ENCODE measurements at places on chromosomes 3 and 15.

DNA sequence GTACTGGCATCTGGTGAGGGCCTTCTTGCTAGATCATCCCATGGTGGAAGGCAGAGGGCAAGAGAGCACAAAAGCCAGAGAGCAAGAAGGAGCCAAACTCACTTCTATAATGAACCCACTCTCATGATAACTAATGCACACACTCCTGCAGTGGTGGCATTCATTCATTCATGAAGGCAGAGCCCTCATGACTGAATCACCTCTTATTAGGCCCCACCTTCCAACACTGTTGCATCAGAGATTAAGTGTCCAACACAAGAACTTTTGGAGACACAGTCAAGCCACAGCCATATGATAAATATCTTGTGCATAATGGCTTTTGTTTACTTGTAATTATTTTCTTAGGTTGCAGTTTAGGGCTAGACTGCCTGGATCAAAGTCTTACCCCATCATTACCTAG is 182.7 kb downstream of the TIGIT start:
- DNase-seq, result no peak

DNA sequence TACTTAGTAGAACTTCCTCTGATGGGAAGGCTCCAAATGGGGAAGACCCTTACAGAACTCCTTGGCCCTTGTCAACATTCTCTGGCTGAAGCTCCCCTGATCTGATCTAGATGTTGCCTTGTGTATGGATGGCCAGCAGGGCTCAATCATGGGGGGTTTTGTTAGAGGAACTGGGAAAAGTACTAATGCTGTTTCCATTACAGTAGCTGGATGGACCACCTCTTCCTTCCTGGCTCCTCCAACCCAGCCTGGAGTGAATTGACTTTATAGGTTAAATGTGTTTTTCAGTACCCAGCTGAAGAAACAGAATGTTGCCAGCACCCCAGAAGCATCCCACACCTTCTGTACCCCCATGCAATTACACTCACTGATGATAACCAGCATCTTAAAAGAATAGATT is 22.7 kb upstream of the CLEC3B start:
- no peak for DNase-seq

DNA sequence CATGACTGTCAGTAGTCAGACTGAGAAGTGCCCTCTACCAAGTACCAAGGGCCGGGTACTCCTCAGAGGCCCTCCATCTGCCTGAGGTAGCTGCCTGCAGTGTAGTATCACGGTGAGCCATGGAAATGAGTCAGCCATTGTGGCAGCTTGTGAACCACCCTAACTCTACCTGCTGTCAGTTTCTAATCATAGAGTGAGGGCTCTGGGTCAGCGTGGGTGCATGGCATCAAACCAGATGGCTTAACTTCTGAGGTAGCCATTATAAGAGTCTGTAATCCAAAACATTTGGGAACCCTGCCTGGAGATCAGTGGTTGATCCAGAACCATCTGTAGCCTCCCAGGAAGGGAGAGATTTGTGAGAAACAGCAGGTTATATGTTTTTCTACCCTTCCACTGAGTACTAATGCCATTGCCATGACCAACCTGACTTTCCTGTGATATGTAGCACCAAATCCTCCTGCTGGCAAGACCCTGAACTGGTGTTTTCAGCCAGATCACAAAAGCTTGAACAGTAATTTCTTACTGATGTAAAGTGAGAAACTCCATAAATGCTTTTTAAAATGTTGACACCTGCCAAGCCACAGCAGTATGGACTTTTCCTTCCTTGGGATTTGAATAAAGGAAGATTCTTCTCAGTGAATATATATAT is 38.9 kb downstream of the ABHD2 start:
- DNase-seq, result no peak

DNA sequence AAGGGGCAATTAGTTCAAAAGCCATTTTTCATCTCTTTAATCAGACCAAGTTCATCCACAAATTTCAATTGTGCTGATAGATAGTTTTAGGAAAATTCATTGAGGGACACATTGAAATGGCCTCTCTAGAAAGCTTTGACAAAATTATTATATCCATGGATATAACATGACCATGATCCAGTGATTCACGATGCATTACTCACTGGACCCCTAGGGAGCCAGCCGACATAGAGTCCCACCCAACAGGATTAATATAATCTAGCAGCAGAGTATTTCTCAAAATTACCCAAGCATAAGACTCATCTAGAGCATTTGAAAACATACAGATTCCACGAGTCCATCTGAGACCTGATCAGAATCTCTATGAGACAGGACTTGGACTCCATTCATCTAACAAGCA is 100.3 kb downstream of the FRMD5 start:
- no peak for DNase-seq

- peak; percentile 5 for DNase-seq
Measured at GRCh38 chr3:171049861-171050444, 23.4 kb upstream of the SLC2A2 start.

DNA sequence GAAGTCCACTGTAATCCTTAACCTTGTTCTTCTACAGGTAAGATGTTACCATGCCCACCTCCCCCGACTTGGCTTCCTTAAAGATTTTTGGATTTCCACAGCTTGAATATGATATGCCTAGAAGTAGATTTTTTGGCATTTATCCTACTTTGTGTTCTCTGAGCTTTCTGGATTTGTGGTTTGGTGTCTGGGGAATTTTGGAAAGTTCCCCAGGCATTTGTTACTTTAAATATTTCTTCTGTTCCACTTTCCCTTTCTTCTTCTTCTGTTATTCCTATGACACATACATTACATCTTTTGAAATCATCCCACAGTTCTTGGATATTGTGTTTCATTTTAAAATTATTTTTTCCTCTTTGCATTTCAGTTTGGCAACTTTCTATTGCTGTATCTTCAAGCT is 122.1 kb upstream of the TMEM108 start:
- DNase-seq, result no peak
